GF-D8 (cell line): ENCODE measurements at places on chromosomes 3 and 15.

DNA sequence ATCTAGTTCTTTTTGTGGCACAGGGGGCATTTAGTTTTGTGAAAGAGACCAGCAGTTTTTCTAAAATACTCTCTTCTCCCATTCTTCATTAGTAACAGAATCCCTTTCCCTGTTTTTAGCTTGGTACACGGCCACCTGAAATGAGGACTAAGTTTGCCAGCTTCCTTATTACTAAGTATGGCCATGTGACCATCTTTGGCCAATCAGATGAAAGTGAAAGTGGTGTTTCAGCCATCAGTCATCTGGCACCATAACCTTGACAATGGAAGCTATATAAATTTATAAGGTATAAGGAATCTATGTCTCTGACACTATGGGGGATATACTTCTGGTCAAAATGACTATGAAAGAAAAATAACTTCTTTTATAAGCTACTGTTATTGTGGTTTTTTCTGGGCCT lies 570.4 kb downstream of the AGBL1 start:
- no peak for DNase-seq

DNA sequence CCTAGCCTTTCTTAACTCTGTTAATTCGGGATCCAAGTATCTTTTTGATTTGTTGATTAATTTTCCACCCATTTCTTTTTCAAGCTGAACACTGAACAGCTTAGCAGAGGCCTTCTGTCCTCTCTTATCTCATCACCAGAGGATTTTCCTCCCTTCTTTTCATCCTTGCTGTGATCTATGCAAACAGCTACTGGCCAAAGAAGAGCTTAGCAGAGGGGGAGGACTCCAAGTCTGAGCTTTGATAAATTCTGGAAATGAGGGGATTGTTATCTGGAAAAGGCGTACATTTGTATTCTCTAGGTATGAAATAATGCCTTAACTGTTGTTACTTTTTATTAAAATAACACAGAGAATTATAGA lies 13.4 kb downstream of the DZIP3 start:
- DNase-seq: no peak

- no peak for DNase-seq
Measured at GRCh38 chr15:68375191-68375631, 56.8 kb downstream of the ITGA11 start.

GRCh38 chr3:173789530-173790162 lies 392.1 kb downstream of the NLGN1 start:
- no peak for DNase-seq

GRCh38 chr15:41634072-41634626 lies 26.1 kb upstream of the MGA start:
- DNase-seq: no peak

DNA sequence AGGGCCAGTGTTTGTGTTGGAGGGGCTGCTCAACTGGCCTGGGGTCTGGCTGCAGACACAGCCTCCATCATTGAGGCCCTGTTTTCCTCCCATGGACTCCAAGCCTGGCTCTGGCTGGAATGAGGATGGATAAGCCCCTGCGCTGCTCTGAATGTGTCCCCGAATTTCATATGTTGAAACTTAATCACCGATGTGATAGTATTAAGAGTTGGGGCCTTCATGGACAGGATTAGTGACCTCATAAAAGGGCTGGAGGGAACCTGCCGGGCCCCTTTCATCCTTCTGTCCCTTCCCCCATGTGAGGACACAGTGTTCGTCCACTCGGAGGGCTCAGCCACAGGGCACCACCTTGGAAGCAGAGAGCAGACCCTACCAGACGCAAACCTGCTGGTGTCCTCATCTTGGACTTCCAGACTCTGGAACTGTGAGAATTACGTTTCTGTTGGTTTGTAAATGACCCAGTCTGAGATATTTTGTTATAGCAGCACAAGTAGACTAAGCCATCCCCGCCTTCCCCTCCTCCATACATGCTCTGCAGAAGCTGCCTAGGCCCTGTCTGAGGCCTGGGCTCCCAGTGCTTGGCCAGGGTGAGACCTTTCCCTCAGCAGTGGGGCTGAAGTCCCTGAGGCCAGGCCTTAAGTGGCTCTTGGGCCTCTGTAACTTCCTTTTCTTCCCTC lies 3.8 kb upstream of the LCTL start:
- no peak for DNase-seq

DNA sequence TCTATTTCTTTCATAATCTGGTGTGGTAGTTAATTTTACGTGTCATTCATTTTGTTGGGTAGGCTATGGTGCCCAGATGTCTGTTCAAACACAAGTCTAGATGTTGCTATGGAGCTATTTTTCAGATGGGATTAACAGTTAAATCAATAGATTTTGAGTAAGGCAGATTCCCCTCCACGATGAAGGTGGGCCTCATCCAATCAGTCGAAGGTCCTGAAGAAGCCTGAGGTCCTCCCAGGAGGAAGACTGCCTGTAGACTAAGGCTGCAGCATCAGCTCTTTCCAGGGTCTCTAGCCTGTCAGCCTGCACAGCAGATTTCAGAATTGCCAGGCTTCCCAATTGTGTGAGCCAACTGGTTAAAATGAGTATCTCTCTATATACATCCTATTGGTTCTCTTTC lies 92.9 kb downstream of the GABRB3 start:
- no peak for DNase-seq

DNA sequence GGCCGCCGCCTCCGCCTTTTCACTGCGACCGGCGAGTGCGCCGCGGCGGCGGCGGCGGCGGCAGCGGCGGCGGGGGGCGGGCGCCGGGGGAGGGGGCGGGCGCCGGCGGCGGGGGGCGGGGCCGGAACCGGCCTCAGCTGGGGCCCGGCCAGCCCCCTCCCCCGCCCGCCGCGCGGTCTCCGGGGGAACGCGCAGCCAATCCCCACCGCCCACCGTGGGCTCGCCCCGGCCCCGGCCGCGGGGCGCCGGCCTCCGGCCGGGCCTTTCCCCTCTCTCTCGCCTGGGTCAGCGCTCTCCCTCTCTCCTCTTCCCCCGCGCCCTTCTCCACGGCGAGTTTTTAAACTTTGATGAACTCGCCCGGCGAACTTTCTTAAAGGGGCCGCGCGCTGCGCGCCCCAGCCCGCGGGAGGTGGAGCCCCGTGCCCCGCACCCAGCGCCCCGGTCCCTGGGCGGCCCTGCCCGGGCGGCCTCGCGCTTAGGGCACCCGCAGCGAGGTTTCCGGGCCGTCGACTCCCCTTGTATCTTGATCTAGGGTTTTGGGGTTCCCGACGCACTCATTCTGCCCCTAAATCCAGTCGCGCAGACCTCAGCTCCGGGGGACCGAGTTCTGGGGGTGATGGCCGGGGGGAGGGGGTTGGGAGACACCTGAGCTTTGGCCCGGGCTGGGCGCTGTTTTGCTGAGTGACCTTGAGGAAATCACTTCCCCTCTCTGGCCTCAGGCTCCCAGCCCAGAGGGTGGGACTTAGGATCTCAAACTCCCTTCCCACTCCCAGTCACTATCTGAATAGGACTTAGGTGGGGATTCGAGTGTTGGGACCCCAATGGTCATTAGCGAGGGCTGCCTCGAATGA lies at the start of gene RBPMS2:
TSS of gene RBPMS2 (minus strand) at position 39 of the 851 bp plus-strand sequence. CDS start 270 bp downstream, outside the sequence.
- no peak for DNase-seq

GRCh38 chr15:80727196-80727595 lies 32.1 kb downstream of the ABHD17C start:
- DNase-seq: no peak

DNA sequence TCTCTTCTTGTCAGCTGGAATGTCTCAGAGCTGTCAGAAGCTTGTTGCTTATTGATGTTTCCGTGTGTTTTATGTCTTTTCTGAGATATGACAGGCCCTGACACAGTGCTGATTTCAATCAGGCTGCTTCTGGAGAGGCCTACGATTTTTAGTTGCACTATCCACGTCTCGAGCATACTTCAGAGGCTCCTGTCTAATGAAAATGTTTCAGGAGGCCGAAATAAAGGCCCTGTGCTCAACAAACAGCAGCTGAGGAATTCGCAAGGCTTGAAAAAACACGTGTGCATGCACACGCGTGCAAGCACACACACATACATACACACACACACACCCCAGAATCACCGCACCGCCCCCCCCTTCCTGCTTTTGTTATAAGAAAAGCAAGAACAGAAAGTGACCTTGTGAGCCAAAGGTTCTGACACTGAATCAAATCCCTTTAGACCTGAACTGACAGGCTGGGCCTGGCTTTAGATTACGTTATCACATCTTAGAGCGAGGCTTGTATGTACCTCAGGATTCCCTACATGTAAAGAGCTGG lies 296.6 kb downstream of the NR2F2 start:
- DNase-seq: no peak

DNA sequence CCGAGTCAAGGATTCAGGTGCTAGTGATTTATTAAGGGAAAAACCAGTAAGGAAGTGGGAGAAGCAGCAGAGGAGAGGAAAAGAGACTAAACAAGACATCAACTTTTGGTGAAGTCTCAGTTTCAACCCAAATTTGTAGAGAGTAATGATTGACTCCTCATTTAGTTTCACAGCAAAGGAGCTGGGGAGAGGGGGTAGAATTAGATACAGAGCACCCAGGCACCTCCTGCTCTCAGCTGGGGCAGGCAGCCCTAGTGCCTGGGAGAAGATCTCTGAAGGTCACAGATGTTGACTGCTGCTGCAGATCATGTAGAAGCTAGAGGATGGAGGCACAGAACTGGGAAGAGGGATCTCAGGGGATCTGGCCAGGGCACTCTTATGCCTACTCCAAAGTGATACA lies 29.1 kb downstream of the RPL39L start:
- DNase-seq: no peak

DNA sequence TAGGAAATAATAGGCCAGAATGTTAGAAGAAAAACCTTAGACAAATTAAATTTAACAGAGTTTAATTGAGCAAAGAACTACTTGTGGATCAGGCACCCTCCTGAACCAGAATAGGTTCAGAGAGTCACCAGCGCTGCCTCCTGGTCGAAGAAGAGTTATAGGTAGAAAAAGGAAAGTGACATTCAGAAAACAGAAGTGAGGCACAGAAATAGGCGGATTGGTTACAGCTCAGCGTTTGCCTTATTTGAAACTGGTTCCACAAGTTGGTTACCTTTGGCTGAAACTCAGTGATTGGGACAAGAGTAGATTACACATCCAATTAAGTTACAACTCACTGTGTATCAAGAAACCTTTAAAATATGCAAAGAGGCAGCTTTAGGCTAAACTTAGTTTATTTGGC lies 4.4 kb downstream of the AADAC start:
- no peak for DNase-seq

GRCh38 chr3:141710888-141711616 lies 27.0 kb upstream of the RNF7 start:
- no peak for DNase-seq

DNA sequence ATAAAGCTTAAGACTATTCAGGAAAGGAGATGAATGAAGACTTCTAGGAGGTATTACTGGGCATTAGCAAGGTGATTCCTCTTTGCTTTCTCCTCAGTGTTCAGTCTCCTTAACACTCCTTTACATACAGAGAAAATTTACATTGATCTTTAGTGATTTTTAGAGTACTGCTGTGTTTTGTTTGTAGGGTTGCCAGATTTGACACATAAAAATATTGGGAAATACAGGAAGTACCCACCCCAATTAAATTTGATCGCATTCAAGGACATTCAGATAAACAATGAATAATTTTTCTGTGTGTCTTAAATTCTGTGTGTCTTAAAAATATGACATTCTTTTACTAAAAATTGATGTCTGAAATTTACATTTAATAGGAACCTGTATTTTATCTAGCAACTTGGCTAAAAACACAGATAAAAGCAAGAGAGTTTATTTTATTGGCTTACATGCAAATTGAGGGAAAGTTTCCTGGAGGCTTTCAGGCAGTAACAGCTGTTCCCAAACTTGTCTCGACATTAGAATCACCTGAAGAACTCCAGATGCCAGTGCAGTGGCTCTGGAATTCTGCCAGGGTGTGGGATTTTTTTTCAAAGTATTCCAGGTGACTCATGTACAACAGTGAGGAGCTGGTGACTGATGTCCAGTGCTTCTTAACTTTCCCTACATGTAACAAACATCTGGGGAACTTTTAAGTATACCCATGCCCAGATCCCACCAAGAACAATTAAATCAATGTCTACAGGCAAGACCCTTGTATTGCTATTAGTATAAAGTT lies 23.4 kb upstream of the PLOD2 start:
- DNase-seq: no peak

DNA sequence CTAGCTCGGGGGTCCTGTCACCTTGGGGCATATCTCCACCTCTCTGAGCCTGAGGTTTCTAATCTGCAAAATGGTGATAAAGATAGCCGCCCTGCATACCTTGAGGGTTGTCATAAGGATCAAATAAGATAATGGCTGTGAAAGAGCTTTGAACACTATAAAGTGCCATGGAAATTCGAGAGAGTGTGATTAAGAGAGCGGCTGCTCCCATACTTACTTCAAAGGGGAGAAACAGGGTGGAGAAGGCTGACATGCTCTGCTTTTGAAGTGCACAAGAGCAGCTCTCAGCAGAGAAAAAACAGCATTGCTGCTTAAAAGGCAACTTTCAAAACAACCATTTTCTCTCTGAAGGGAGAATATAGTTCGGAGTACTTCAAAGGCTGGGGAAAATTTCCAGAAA lies 529.2 kb downstream of the EPHB1 start:
- no peak for DNase-seq

DNA sequence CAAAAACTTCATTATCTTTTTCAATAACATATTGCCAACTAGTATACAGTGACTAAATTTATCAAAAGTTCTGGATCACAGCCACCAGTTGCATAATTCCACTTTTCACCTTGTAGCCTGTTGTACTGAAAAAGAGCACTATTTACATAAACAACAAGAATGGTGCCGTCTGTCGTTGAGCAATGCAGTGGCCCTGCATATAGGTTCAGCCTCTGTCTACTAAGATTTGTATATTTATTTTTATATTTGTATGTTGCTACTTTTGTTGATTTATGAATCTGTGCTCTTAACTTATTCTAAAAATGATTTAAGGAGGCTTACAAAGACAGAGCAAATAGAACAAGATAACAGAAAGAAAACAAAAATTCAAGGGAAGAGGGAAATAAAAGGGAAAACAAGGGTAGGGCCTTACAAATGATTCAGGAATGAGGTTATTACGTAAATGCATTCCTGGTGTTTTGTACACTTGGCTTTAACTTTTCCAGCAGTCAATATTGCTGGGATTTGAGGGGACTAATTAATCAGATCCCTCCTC lies 257.6 kb upstream of the STT3B start:
- no peak for DNase-seq

GRCh38 chr3:122074621-122075265 lies 19.6 kb downstream of the CD86 start:
- no peak for DNase-seq

- peak; percentile 25 for DNase-seq
Measured at GRCh38 chr3:72821161-72821781, 27.0 kb downstream of the SHQ1 start.

DNA sequence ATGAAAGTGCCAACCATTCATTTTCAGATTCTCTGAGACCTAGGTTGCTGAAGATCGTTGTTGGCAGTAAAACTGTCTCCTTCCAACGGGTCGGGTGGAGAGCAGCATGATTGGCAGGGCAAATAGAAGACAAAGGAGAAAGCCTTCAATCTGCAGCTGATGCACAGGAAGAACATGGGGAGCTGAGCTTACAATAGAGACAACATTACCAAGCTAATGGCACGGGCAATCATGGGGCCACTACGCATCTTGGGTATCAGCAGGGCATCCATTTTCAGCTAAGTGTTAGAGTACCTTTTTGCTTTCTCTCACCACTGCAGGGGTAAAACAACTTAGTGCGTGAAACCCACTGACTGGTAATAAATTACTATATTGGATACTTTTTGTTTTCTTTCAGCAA lies 114.8 kb downstream of the WDR72 start:
- no peak for DNase-seq

GRCh38 chr3:114122027-114122709 lies 56.7 kb downstream of the DRD3 start:
- no peak for DNase-seq

- DNase-seq: no peak
Measured at GRCh38 chr3:72606005-72606800, 242.0 kb downstream of the SHQ1 start.
